Central memory CD8-positive, alpha-beta T cell (primary cell): ENCODE measurements at places on chromosomes 7 and 10.

- DNase-seq, result no peak
Observed at GRCh38 chr10:80289451-80290287, at the start of gene MAT1A. MAT1A (minus strand) TSS chr10:80289658; CDS start chr10:80289423, 235 bp downstream.

DNA sequence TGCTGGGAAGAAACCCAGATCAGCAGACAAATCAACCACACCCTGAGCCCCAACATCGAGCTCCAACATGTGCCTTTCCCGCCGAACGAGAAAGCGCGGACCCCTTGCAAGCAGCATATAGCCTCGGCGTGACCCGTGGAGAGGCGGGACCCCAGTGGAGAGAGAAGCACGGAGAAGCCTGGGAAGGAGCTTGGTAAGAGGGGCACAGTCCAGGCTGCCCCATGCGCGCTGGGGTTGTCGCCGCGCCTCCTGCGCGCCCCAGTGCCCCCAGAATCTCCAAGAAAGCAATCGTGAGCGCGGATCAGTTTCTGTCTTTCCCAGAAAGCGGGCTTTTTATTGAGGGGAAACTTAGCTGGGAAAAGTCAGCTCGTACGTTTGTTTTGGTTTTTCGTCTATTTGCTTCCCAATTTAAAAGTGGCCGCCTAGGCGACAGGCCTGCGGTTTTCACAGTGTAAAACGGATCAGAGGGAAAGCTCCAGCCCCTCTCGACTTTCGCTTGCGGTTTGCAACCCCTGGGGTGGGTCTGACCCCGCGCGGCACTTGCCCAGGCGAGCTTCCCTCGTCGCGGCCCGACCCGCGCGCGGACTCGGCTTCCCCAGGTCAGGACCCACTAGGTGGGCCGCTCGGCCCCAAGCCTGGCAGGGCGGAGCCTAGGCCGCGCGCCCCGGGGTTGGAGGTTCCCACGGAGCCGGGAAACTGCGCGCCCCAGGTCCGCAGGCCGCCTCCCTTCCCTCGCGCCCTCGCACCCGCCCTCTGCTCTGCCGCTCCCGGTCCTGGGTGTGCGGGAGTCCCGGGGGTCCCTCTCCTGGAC lies 31.1 kb downstream of the SKIDA1 start:
- no peak for DNase-seq

- no peak for DNase-seq
Observed at GRCh38 chr7:151550656-151551286, 31.1 kb upstream of the RHEB start.

DNA sequence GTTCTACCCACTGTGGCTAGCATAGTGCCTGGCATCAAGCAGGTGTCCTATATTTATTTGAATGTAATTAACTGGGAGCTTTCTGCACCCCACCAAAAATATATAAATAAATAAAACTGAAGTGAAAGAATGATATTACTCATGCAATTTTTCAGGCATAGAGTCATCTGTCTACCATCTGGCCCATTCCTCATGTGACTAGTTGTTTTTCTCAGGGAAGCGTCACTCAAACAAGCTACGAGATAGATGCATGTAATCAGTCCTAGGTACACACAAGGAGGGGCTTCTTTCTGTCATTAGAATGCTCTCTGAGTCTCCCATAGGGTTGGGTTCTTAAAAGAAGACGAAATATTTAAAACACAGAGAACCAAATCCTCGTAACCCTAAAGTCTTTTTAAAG lies 255.5 kb upstream of the KMT2E start:
- no peak for DNase-seq

DNA sequence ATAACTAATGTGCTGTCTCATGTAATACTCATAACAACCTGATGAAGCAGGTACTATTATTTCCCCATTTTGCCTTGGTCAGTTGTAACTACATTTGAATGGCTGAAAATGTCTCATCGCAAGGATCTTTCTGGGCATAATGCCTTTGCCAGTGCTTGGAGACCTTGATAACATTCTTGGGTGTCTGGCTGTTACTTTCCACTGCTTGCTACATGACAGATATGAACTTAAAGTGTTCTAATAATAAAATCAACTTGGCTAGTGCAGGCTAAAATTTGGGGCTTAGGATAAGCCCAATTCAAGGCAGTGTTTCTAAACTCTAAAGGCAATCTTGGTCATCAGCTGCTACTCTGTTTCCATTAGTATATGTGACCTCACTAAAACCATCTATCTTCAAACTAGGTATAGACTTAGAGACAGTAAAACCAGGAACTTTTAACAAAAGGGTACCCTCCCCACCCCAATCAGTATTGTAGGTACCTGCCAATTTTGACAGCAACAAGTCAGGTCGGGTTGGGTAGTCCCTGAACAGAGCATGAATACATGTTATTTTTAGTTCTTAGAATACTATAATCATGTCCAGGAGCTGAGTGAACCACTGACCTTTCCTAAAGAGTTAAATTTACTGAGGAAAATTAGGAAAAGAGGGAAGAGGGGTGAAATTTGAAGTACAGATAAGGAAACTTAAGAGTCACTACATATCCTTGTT lies 68.2 kb upstream of the AHR start:
- no peak for DNase-seq

- DNase-seq, result no peak
Observed at GRCh38 chr10:73819081-73819480, 7.7 kb upstream of the NDST2 start.

DNA sequence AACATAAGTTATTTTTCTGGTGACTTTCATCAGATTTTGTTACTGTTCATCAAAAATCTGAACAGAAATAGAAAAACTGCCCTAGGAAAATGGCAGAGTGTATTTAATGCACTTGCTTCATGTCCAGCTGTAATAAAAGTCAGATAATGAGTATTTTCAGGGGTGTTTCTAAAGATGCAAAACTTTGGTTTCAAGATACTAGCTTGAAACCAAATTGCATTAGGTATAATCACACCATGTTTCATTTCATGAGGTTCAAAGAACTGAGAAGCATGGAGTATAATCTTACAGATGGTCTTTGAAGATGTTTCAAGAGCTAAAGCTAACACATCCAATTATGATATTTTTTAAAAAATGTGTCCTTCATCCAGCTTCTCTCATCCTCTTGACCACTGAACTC lies 128.9 kb downstream of the NRCAM start:
- no peak for DNase-seq

- no peak for DNase-seq
Observed at GRCh38 chr7:111080495-111081105, 10.3 kb upstream of the LRRN3 start.

DNA sequence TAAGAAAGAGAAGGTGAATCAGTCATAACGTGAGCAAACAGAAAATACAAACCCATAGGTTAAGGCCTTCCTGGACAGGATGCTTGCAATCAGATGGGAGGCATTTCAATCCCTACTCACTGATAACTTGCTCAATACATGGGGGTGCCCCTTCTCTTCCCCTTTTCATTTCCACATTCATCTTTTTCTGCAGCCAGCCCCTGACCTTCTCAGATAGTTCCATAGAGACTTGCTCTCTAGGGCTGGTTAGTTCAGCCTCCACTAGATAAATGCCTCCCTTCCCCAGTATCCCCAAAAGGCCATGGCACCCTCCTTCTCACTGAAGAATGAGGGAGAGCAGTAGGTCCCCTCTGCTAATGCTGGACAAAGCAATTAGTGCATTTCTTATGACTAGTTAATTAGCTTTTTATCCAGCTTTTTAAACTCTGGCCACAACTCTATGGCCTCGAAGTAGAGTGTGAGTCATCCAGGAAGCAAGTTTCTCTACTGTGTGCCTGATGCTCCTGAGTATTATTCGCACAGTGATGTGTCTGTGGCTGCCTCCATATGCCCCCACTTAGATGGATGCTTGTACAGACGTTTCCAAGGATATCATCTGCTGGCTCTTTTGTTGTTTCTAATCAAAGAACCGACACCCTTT lies 12.7 kb downstream of the CHN2 start:
- no peak for DNase-seq

GRCh38 chr7:42552227-42552626 lies 315.2 kb upstream of the GLI3 start:
- no peak for DNase-seq

DNA sequence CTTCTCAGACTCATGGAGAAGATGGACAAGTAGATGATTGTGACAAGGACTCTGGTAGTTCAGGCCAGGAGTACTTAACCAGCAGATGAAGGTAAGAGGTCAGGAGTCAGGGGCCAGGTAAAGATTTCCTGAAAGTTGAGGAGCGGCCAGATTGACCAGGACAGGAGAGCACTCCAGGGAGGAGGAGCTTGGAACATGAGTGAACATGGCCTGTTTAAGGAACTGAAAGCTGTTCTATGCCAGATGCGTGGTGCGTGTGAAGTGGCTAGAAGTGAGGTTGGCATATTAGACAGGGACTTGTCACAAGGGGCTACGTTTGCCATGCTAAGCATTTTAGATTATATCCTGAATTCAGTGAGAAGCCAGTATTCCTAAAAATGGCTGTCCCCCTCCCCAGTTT lies 157.2 kb downstream of the WNT2 start:
- DNase-seq, result no peak

DNA sequence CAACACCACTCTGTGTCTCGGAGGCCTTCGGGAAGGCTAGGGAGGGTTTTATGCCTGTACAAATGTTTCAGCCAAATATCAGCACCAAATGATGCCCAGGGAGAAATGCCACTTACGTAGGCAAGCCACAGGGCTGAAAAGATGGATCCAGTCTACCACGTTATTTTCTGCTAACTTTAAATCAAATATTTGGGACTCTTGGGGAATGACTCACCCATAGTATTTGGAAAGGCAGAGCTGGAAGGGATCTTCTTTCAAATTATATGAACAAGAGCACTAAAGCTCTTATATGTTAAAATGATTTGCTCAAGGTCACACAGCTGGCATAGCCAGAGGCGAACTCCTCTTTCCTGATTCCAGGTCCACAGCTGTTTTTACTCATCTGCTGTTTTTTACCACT lies 591.4 kb downstream of the SORCS1 start:
- DNase-seq, result no peak

GRCh38 chr10:61278556-61278955 lies 174.6 kb downstream of the TMEM26 start:
- DNase-seq, result no peak

DNA sequence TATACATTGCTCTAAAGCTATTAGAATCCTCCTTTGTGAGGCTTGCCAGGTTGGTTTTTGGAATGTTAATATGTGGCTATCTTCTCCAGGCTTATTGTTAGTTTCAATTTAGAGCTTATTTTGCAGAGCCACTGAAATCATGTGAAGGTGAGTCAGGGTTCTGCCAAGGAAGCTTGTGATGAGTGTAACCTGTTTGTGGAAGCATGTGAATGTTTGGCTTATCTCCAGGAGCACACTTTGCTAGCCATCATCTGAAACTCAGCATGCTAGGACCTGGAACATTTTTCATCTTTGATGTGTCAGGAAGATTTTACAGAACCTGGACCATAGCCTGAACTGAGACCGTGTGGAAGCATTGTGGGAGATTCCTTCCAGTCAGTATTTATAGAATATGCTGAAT lies 197.3 kb downstream of the PPP1R9A start:
- no peak for DNase-seq

- no peak for DNase-seq
Observed at GRCh38 chr7:11434366-11434765, 397.6 kb downstream of the THSD7A start.

- DNase-seq, result no peak
Observed at GRCh38 chr10:26700884-26701630, 3.6 kb downstream of the PDSS1 start.

DNA sequence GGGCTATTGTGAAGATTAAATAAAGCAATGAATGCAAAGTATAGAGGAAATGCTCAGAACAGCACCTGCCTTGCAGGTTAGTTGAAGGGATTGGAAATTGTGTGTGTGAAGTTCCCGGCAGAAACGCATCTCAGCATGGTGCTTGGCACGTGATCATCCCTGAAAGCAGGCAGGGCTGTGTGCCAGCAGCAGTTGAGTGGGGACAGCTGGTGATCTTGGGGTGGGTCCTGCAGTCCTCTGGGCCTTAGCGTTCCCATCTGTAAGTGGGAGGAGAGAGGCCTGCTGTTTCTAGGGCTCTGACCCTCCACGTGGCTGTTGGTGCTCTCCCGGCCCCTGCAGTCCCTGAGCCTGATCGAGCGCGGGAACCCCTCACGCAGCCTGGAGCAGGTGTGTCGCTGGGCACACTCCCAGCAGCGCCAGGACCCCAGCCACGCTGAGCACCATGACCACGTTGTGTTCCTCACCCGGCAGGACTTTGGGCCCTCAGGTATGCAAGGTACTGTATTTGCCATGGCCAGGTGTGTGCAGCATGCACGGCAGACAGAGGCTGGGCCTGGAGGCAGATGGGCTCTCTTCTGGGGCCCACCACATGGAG lies 55.3 kb downstream of the TBATA start:
- DNase-seq, result no peak

DNA sequence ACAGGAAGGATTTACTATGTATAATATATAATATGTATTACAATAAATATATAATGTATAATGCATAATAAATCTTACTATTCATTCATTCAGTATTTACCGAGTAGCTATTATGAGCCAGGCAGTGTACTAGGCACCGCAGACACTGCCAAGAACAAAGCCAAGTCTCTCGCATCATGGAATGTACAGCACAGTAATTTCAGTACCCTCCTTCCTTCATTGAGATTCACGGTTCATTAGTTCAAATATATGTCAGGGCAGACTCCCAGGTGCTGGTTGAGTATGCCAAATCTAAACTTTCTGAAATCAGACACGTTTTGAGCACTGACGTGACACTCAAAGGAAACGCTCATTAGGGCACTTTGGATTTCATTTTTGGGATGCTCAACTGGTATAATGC lies 9.1 kb downstream of the USP6NL start:
- no peak for DNase-seq

- no peak for DNase-seq
Observed at GRCh38 chr7:1807821-1808600, 137.9 kb downstream of the ELFN1 start.

GRCh38 chr7:130703851-130704250 lies 17.5 kb upstream of the TSGA13 start:
- no peak for DNase-seq

DNA sequence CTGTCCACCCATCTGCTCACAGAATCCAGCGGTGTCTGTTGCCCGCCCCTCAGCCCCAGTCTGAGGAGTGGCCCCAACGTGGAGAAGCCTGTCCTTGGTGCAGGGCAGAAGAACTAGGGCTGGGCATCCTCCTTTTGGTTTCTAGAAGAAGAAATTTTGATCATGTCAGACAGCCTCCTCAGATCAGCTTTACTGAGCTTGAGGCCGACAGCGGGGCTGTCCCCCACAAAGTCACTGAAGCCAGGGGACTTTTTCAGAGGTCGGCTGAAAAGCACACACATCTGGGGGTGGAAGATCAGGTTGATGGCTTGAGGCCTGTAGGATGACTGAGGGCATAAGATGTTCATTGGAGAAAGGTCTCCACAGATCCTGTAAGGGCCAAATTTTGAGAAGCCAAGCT lies 767.9 kb downstream of the GRID1 start:
- DNase-seq, result no peak

- no peak for DNase-seq
Observed at GRCh38 chr7:74230446-74231231, 20.8 kb downstream of the LAT2 start.

GRCh38 chr10:112985690-112986543 lies 35.9 kb downstream of the TCF7L2 start:
- DNase-seq, result no peak
